ENCODE measurements at places on chromosomes 6 and 20.

GRCh38 chr6:76886900-76887299 lies 576.4 kb downstream of the HTR1B start:
- no peak for DNase-seq

DNA sequence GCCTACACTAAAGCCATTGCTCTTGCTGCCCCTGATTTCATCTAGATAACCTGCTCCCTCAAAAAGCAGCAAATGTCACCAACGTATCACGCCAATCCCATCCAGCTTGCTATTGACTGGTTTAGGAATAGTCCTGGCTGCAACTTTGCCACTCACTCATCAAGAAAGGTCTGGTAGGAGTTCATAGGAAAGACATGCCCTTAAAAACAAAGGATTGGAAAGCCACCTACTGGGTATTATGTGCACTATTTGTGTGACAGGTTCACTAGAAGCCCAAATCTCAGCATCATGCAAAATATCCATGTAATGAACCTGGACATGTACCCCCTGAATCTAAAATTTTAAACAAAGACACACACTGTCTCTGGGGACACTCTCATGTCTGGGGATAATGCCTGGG lies 170.4 kb upstream of the COL21A1 start:
- no peak for DNase-seq

- no peak for DNase-seq
Observed at GRCh38 chr6:20364327-20364726, 37.4 kb upstream of the E2F3 start.

DNA sequence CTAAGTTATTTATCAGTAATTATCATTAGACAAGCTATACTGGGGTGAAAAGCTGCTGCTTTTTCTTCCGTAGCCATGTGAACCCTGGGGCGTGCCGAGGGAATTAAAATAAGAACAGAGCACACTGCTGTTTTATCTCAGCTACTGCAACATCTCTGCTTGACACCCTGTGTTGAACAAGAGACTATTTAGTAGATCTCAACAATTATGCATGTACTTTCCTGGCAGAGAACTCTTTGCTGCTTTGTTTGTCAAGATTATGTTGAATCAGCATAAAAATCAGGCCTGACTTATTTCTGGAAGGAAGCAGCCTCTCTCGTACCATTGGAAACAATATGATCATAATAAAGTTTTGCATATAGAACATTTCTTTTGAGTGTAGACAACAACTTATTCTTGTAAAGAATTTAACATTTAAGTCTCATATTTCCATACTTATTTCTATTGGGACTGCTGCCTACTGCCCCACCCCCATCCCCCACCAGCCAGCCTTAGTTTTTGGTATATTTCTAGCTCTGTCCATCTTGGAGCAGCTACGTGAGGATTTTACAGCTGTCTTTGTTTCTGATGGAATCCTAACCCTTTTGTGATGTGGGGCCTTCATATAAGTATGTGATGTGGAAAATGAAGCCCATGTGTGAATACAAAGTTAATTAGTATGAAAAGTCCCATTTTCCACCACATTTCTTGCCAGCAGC lies 1011.4 kb downstream of the KIF16B start:
- DNase-seq: no peak

DNA sequence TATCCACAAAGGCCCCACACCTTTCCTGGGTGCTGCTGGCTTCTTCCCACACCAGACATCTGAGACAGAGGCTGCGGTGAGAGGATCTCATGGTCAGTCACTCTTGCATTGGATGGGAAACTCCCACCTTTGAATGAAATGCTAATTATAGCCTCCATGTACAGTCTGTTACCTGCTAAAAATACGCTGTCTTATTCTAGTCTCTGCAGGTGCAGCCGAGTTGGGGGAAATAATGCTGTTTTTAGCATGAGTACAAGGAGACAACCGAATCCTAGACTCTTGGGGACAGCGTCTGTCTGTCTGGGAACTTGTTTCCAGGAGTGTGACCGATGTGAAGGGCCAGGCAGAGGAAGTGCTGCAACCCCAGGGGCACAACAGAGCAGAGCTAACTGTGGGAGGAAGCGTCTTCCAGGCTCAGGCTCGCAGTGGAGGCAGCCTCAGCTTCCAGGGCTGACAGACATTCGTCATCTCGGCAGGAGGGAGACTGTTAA lies 286.2 kb downstream of the PREX1 start:
- DNase-seq: no peak

GRCh38 chr20:24651171-24651975 lies 181.9 kb downstream of the SYNDIG1 start:
- peak; percentile 96 for DNase-seq

DNA sequence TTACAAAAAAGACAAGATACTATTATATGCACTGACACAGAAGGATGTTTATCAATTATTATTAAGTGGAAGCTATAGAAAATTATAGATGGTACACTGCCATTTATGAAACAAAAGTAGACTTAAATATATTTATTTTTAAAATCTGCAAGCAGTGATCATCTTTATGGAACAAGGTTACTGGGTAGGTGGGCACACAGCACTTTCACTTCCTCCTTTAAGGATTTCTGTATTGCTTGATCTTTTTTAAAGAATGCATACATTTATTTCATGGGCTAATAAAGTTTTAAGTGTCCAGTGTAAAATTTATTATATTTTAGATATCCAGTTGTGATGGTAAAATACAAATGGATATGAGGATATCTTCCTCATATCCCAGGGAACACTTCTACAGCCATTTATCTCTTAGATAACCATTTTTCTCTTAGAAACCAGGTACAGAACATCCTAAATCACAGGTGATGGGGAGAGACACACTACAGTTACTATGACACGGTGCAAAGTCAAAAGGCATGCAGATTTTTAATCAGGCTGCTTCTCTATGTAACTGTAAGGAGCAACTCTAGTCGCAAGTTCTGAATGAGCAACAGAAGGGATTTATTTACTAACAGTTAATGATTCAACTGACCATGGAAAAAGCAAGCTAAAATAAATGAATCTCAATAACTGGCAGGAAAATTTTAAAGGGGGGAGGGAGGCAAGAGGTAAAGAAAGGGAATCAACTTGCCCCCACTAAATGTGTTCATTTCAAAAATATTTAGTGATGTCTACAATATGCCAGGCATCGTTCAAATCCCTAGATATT lies 2.2 kb downstream of the FBXL4 start:
- DNase-seq: no peak

Data from GM04503 (cell line).